Left renal pelvis (tissue), 4 donors: ENCODE measurements at places on chromosomes 12 and 14.

DNA sequence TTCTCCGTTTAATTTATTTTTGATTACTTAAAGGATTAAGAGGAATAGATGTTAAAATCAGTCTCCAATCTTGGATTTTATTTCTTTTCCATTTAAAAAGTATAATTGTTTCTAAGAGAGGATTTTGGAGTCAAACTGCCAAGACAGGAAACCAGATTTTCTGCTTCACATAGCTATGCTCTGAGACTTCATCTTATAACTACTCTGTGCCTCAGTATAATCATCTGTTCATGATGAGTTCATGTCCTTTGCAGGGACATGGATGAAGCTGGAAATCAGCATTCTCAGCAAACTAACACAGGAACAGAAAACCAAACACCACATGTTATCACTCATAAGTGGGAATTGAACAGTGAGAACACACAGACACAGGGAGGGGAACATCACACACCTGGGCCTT is 9.0 kb upstream of the TAS2R31 start:
- no peak for DNase-seq

GRCh38 chr14:74611650-74612349 is at the start of gene LTBP2:
TSS of gene LTBP2 (minus strand) at chr14:74612237. CDS start at chr14:74611944, 293 bp downstream.
- DNase-seq, result no peak

- no peak for DNase-seq
These were observed 9.8 kb downstream of the SLC38A1 start for GRCh38 chr12:46259071-46259470.

DNA sequence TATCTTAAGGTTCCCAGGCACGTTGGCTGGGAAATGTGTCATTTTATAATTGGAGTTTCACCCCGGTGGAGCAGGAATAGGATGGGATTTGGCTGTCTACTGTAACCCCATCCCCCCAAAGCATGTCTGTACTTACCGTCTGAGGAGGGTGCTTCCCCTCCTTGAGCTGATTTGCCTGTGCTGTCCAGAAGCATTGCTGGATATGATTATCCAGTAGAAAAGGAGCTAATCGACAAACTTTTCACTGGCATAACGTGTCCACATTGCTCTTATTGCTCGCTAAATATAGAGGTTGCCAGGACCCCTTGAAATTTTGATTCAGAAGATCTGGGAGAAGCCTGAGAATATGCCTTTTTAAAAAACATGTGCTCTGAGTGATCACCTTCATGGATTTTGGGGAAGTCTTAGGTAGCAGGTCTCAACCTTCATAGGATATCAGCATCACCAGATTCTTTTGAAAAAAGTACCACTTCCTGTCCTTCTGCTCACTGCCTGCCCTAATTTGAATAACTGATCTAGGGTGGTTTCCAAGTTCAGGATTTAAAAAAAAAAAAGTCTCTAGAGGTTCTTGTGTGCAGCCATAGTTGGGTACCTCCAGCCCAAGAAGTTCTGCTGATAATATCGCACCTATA is 80.4 kb upstream of the KCNA1 start:
- DNase-seq, result no peak
